ENCODE measurements at places on chromosomes 12 and 14. TPM values are rescaled to one million over a fixed set of nuclear protein-coding genes. Genes with fewer than 3 reads are reported as not detected.

- H3K36me3 ChIP-seq = no peaks in the 10 kb centered on the region
- DNase-seq = no peak
- no peak overlapping the region for H3K27ac ChIP-seq
These were observed 7.6 kb upstream of the SCARB1 start for GRCh38 chr12:124871297-124871696.

GRCh38 chr14:24198814-24199524, 3.7 kb upstream of the TM9SF1 start:
- H3K4me3 ChIP-seq = no peak overlapping the region
- no peaks in the 10 kb centered on the region for H3K27me3 ChIP-seq
- H3K36me3 ChIP-seq = no peaks in the 10 kb centered on the region
- peaks cover 43% of the 10 kb centered on the region for H3K4me1 ChIP-seq
- DNase-seq = no peak

- H3K27ac ChIP-seq = no peak overlapping the region
- no peak overlapping the region for H3K4me3 ChIP-seq
- H3K4me1 ChIP-seq = no peaks in the 10 kb centered on the region
- no peaks in the 10 kb centered on the region for H3K27me3 ChIP-seq
- no peaks in the 10 kb centered on the region for H3K36me3 ChIP-seq
- DNase-seq = no peak
These were observed 381.7 kb downstream of the PAWR start for GRCh38 chr12:79309039-79309438.

GRCh38 chr12:132719141-132719953, 8.7 kb downstream of the PGAM5 start:
- H3K27me3 ChIP-seq = no peaks in the 10 kb centered on the region
- peaks cover 60% of the 10 kb centered on the region for H3K36me3 ChIP-seq
- H3K4me3 ChIP-seq = no peak overlapping the region

- H3K27ac ChIP-seq = no peak overlapping the region
- H3K36me3 ChIP-seq = no peaks in the 10 kb centered on the region
- H3K4me3 ChIP-seq = no peak overlapping the region
- peaks cover 14% of the 10 kb centered on the region for H3K27me3 ChIP-seq
- no peaks in the 10 kb centered on the region for H3K4me1 ChIP-seq
These were observed 1.5 kb upstream of the HCAR1 start for GRCh38 chr12:122732170-122732569.

DNA sequence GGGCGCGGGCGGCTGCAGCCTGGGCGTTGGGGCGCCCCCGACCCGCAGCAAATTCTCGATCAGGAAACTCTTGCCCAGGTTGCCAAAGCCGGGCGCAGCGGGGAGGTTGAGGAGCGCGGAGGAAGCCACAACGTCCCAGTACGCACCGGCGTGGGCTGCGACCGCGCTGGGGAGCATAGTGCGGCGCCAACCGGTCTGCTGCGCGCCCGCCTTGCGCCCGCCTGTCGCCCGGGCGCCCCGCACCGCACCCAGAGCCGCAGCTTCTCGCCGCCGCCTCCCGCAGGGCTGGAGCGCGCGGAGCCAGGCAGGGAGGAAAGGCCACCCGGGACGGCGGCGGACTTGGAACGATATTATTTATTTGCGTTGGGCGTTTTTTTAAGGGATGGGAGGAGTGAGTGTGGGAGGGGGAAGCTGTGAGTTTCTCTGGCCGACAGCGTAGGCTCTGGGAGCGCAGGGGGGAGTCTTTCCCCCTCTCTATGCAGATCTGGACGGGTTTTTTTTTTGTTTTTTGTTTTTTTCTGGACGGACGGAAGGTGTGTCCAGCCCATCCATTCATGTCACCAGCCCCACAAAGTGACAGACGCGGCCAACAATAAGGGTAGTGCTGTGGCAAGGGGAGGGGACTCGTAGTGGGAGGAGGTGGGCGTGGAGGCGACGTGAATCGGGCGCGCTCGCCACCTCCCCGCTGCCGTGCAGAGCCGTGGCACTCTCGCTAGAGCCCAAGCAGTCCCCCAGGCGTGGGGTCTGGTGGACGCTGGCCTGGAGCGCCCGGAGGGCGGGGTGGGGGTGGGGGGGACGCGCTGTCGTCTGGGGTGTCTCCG, at the start of gene DBX2:
Gene DBX2, minus strand, starts transcription at position 349 of the 821 bp plus-strand sequence. Its CDS starts 172 bp downstream, at position 177.
- no peak within 1 kb of the TSS for H3K27ac ChIP-seq
- peak within 1 kb of the TSS; percentile 49 for H3K4me3 ChIP-seq
- no peaks in the 10 kb centered on the region for H3K36me3 ChIP-seq
- no peak for DNase-seq

- H3K4me1 ChIP-seq = peaks cover 10% of the 10 kb centered on the region
- H3K36me3 ChIP-seq = no peaks in the 10 kb centered on the region
- DNase-seq = no peak
- H3K27ac ChIP-seq = no peak overlapping the region
- H3K27me3 ChIP-seq = no peaks in the 10 kb centered on the region
These were observed 83.6 kb downstream of the WNK1 start for GRCh38 chr12:835754-836518.

GRCh38 chr12:85552461-85552860, 272.4 kb downstream of the ALX1 start:
- H3K4me3 ChIP-seq = no peak overlapping the region
- no peaks in the 10 kb centered on the region for H3K36me3 ChIP-seq
- no peak overlapping the region for H3K27ac ChIP-seq
- H3K27me3 ChIP-seq = no peaks in the 10 kb centered on the region
- no peak for DNase-seq
- H3K4me1 ChIP-seq = no peaks in the 10 kb centered on the region

DNA sequence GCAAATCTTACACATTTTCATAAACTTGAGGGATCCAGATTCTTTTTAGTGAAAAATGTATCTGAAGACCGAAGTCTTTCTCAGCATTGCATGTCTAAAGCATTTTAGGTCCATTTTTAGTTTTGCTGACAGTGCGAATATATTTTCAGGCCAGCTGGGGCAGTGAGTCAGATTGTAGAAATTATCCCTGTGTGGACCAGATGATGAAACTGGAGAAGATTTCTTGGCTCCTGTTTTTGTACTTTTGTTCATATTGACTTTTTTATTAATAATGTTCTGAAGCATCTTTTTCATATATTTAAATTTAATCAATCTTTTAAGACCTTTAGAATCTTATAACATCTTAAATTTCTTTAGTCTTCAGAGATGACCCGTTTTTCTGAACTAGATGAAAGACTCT, 173.1 kb downstream of the FLRT2 start:
- H3K27ac ChIP-seq = no peak overlapping the region
- H3K4me1 ChIP-seq = no peaks in the 10 kb centered on the region
- H3K36me3 ChIP-seq = no peaks in the 10 kb centered on the region

The RNF212B gene
- not detected for total RNA-seq

DNA sequence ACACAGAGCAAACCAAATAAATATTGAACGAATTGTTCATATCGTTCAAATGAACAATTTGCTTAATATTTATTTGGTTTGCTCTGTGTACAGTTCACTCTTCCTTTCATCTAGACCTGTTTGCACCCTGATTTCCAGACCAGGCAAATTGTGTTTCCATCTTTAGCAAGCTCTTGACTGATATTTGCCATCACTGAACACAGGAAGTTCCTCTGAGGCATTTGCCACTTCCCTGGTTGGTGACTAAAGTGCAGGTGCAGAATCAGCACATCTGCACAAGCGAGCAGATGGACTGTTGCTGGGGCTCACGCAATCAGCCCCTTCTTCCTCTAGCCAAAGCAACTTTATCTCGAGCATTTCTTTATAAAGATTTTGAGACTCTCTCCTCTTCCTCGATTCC, 112.9 kb downstream of the DAAM1 start:
- DNase-seq = no peak
- no peak overlapping the region for H3K4me3 ChIP-seq
- H3K4me1 ChIP-seq = peaks cover 53% of the 10 kb centered on the region

The TAS2R50 gene
- 1.4 TPM for total RNA-seq

The SCARB1 gene
- 9.6 TPM for total RNA-seq

The CLEC2B gene
- 3.3 TPM for total RNA-seq

The GRIN2B gene
- under 0.01 TPM for total RNA-seq

GRCh38 chr12:67658486-67658885, 9.9 kb downstream of the DYRK2 start:
- H3K27me3 ChIP-seq = no peaks in the 10 kb centered on the region
- DNase-seq = no peak
- peaks cover 19% of the 10 kb centered on the region for H3K36me3 ChIP-seq
- H3K4me1 ChIP-seq = peaks cover 93% of the 10 kb centered on the region
- peak overlapping the region; percentile 58 for H3K27ac ChIP-seq

The OR4K15 gene
- total RNA-seq = not detected

DNA sequence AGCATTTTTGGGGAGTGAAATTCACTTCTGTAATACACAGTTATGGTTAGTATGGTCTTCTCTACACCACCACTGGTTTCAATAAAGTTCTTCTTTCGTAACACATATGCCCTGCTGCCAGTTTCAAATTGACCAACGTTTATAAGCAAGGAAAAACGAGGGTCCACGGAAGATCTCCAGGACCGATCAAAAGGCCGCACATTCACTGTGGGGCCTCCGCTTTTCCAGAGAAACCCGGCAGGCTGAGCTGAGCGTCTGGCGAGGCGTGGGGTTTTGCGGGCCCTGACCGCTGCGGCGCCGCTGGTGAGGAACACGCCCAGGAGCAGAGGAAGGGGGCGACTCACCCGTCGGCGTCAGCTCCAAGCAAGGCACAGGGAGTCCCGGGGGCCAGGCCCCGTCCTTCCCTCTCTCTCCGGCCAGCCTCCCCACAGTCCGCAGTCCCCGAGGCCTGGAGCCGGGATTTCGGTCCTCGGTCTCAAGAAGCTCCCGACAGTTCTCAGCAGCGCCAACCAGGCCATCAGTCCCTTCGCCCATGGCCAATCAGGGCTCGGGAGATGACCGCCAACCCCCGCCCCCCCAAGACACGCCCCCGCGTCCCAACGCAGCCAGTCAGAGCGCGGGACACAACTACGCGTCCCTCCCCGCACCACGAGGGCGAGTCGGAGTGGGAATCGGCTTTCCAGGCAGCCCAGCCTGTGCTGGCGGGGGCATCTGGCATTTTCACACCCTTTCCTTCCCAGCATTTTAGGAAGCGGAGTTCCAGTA, at the start of gene MTERF2:
Gene MTERF2, minus strand, starts transcription at position 522 of the 765 bp plus-strand sequence. CDS start 8,432 bp downstream, outside the sequence.
- peaks cover 21% of the 10 kb centered on the region for H3K4me1 ChIP-seq
- H3K36me3 ChIP-seq = peaks cover 4% of the 10 kb centered on the region
- no peaks in the 10 kb centered on the region for H3K27me3 ChIP-seq

DNA sequence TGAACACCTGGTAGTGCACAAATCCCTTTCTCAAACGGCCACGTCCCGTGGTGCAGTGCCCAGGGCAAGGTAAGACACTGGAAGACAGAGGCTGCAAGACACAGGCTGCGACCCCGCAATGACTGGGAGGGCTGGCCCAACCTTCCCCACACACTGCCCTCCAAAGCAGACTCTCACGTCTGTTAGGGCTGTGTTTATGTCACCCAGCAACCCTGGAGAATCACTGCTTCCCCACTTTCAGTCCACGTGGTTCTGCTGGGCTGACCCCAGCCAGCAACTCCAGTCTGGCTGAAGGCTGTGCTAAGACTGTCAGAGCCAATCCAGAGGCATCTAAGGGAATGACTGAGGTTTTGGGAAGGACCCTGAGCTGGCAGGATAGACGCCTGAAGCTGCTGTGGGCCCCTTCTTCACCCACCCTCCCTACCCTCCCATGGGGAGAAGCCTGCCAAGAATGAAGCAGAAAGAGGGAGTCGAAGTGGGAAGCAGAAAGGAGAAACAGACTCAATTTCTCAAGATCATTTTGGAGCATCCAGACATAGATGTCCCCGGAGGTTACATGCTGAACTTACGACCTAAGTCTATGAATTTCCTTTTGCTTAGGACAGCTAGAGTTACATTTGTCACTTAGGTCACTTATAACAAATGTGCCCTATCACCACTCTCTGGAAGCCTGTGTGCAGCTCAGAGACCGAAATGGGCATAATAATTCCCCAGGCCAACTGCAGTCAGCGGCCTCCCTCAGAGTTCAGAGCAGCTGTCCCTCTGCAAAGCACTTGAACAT, 11.7 kb downstream of the KDM2B start:
- peak overlapping the region; percentile 71 for H3K27ac ChIP-seq
- H3K4me3 ChIP-seq = peak overlapping the region; percentile 24
- DNase-seq = no peak
- no peaks in the 10 kb centered on the region for H3K27me3 ChIP-seq

GRCh38 chr12:69901221-69901905, 76.3 kb downstream of the MYRFL start:
- no peaks in the 10 kb centered on the region for H3K27me3 ChIP-seq
- H3K27ac ChIP-seq = no peak overlapping the region
- DNase-seq = no peak
- H3K4me1 ChIP-seq = no peaks in the 10 kb centered on the region

The SALL2 gene
- total RNA-seq = 19.6 TPM

- H3K27ac ChIP-seq = no peak overlapping the region
- H3K27me3 ChIP-seq = no peaks in the 10 kb centered on the region
- no peak overlapping the region for H3K4me3 ChIP-seq
- no peak for DNase-seq
- no peaks in the 10 kb centered on the region for H3K4me1 ChIP-seq
These were observed 44.8 kb downstream of the CLMN start for GRCh38 chr14:95274874-95275273.

GRCh38 chr14:99807413-99808153, 14.4 kb downstream of the EML1 start:
- no peak for DNase-seq
- H3K27ac ChIP-seq = peak overlapping the region; percentile 70
- H3K27me3 ChIP-seq = no peaks in the 10 kb centered on the region
- peaks cover 78% of the 10 kb centered on the region for H3K4me1 ChIP-seq
- H3K36me3 ChIP-seq = no peaks in the 10 kb centered on the region

The OVCH1 gene
- total RNA-seq = 0.78 TPM

The SLC39A5 gene
- total RNA-seq = not detected

GRCh38 chr14:30559638-30560091, 707 bp downstream of the G2E3 start:
- H3K27me3 ChIP-seq = no peaks in the 10 kb centered on the region
- peak overlapping the region; percentile 72 for H3K4me3 ChIP-seq
- no peaks in the 10 kb centered on the region for H3K36me3 ChIP-seq
- H3K4me1 ChIP-seq = peaks cover 21% of the 10 kb centered on the region
- H3K27ac ChIP-seq = peak overlapping the region; percentile 80

The GLT1D1 gene
- 0.52 TPM for total RNA-seq

GRCh38 chr12:50102646-50103309, 1.0 kb upstream of the GPD1 start:
- H3K4me3 ChIP-seq = no peak overlapping the region
- peaks cover 22% of the 10 kb centered on the region for H3K4me1 ChIP-seq
- DNase-seq = no peak
